Kasumi-1 (cell line): ENCODE measurements at places on chromosomes 2 and 18.

GRCh38 chr2:101231240-101231639 lies 21.4 kb upstream of the CNOT11 start:
- DNase-seq, result no peak

GRCh38 chr18:49250816-49251388 lies 209.5 kb downstream of the DYM start:
- DNase-seq, result peak; percentile 65

DNA sequence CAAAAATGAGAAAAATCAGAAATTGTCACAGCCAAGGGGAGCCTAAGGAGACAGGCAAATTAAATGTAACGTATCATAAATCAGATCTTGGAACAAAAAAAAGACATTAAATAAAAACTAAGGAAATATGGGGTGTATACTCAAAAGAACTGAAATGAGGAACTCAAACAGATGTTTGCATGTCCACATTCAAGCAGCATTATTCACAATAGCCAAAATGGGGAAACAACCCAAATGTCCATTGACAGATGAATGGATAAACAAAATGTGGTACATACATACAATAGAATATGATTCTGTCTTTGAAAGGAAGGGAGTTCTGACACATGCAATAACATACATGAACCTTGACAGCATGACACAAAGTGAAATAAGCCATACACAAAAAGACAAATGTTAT lies 155.8 kb upstream of the KLF7 start:
- DNase-seq, result no peak

- DNase-seq, result no peak
Measured at GRCh38 chr2:99414566-99414965, 75.3 kb downstream of the REV1 start.

DNA sequence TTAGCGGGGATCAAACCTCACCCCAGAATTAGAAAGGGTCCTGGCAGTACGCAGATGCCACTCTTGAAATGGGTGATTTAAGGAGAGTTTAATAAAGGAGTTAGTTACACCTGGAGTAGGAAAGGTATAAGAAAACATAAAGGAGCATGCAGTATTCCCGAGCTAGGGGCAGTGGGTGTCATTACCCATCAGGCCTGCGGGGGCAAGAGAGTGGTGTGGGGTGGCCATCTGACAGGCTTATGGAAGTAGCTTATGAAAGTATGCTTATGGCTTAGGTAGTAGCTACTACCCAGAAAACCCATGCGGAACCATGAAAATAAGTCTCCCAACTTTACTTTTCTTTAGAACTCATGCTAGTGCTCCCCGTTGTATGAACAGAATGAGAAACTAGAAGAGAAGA lies 568.9 kb upstream of the ACVR2A start:
- no peak for DNase-seq

DNA sequence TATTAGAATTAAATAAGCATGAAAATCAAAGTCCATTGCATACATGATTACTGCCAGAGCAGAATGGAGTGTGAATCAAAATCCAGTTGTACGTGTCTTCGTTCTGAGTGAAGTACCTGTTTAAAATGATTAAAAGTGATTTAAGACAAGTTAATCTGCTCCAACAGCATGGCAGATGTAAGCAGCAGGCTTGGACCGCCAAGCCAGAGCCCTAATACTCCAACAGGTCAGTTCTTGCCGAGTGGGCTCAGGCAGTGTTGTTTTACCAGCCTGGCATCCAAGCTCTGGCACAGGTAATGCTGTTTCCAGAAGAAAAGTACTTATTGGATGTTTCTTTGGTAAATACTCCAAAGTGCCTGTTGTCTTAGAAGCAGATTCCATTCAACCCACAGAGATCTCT lies 171.4 kb upstream of the EPAS1 start:
- no peak for DNase-seq

DNA sequence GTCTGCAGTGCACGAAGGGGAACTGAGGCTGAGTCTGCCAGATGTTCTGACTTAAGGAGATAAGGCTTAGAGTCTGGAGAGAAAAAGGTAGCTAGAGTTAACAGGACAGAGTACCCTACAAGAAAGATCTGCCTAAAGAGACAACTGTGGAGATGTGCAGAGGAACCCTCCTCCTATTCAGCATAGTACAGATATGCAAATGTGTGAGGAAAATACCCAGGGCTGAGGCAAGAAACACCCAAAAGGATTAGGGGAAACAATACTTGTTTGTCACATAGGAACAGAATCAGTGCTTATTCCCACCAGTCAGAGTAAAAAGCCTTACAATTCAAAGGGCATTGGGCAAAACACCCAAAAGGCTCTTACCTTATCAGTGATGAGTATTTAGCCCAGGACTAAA lies 67.8 kb downstream of the SS18 start:
- DNase-seq, result no peak

- DNase-seq, result no peak
Measured at GRCh38 chr2:179578171-179578916, 283.1 kb downstream of the ZNF385B start.

DNA sequence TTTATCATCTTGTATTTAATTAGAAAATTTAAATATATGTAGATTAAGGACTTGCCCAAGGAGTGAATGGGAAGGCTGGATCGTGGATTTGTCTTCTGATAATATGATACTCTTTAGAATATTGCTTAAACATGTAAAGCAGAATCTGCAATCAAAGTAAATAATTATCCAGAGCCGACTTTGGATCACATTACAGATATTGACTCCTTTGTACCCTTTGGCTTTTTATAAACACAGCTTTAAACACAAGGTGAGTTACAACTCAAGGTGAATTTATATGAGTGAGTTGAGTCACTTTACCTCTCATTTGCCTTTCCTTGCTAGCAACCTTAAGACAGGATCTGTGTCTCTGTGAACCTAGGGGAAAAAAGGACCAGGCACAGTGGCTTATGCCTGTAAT lies 37.7 kb upstream of the SLC25A52 start:
- no peak for DNase-seq
